ENCODE measurements at places on chromosomes 13 and 19.

DNA sequence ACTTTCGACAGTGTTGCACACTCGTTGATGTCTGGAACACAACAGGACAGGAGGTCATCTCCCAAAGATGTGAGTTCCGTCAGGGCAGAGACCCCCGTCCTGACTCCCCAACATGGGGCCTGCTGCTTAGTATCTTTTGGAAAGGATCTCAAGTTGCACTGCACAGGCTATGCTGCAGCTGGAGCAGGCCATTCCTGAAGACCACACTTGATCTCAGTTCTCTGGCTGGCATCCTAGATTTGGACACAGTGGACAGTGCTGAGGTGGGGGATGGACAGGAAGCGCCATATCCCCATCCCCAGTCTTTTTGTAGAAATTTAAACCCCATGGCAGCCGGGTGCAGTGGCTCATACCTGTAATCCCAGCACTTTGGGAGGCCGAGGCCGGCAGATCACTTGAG lies 5.9 kb downstream of the ADGRE2 start:
- DNase-seq = no peak

DNA sequence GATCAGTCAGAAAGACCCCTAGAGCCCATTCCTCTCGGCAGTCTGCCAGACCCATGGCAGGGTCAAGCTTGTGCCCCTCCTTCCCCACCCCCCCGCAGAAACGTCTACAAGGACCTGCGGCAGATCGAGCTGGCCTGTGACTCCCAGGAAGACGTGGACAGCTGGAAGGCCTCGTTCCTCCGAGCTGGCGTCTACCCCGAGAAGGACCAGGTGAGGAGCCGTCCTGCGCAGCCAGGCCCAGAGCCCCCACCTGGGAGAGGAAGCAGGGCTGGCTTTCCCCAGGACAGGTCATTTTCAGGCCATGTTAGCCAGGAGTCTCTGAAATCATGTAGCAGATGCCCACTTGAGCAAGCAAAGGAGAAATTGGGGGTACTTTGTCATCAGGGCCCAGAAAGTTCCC lies 12.3 kb downstream of the TMED1 start:
- no peak for DNase-seq

GRCh38 chr13:73945382-73945781 lies 188.8 kb downstream of the KLF12 start:
- peak; percentile 27 for DNase-seq

- DNase-seq = peak; percentile 78
Observed at GRCh38 chr19:2274931-2275535, 6.9 kb downstream of the PEAK3 start.

DNA sequence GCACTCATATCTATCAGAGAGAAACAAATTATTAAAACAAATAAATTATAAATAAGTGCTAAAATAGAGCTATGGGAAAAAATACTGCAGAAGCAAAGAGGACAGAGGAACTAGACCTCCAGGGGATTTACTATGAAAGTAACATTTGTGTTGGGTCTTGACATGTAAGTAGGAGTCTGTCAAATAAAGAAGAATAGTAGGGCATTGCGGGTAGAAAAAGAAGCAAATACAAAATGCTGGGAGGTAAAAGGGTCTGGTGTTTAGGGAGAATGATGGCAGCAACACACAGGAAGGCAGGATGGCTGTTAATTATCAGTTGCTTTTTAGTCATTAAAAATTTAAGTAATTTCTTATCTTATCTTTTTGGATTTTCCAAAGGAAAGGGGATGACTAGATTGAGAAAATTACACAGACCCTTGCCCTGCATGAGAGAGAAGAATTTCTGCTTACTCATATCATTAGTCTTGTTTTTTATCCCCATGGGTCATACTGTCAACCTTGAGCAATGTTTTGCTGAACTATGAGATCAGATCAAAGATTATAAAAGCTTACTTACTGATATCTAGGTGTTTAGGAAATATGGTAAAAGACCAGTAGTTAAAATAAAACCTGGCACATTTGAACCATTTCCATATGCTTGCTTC lies 472.7 kb downstream of the DIAPH3 start:
- DNase-seq = no peak
